Stimulated activated CD8-positive, alpha-beta memory T cell treated with anti-CD3 and anti-CD28 coated beads, Interleukin-2, amount 100 ng/mL, for 1 hour (primary cell): ENCODE measurements at places on chromosomes 1 and 21.

DNA sequence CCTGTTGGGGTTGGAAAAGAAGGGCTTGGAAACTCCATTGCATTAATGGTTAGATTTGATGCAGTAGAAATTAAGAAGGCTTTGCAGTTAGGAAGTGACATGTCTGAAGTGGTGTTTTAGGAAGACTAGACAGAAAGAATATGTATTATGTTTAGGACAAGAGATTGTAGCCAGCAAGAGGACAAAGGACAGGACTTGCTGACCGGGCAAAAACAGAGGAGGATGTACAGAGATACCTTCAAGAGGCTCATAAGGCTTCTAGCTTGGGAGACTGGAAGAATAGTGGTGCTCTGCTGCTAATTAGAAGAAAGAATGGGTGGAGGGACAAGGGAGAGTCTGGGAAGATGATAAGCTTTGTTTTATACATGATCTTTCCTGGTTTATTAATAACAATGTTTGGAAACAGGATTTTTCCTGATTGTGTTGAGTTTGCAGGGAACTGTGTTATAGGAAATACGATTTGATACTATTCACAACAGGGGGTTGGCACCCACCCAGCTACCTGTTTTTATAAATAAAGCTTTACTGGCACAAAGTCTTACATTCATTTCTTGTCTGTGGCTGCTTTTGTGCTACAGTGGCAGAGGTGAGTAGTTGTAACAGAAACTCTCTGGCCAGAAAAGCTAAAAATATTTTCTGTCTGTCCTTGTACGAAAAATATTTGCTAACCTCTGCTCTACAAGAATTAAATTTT, 37.1 kb upstream of the TMCO2 start:
- no peak for DNase-seq

DNA sequence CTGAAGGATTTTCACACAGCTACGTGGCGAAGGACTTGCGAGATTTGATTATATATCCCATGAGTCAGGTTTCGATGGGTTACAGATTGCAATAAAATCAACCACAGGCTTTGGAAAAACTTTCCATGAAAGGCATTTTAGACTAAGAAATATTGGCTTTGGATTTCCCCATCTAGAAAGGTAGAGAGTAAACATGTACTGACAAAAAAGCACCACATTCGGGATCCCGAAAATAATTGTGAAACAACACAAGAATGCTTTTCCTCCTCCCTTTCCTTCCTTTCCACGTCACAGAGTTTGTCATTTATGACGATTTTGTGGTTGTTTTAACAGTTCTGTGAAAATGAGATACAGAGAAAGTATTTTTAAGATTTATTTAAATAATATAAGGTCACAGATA, 38.5 kb downstream of the TGFB2 start:
- no peak for DNase-seq

GRCh38 chr21:23968008-23968407, 1639.3 kb downstream of the MRPL39 start:
- no peak for DNase-seq

DNA sequence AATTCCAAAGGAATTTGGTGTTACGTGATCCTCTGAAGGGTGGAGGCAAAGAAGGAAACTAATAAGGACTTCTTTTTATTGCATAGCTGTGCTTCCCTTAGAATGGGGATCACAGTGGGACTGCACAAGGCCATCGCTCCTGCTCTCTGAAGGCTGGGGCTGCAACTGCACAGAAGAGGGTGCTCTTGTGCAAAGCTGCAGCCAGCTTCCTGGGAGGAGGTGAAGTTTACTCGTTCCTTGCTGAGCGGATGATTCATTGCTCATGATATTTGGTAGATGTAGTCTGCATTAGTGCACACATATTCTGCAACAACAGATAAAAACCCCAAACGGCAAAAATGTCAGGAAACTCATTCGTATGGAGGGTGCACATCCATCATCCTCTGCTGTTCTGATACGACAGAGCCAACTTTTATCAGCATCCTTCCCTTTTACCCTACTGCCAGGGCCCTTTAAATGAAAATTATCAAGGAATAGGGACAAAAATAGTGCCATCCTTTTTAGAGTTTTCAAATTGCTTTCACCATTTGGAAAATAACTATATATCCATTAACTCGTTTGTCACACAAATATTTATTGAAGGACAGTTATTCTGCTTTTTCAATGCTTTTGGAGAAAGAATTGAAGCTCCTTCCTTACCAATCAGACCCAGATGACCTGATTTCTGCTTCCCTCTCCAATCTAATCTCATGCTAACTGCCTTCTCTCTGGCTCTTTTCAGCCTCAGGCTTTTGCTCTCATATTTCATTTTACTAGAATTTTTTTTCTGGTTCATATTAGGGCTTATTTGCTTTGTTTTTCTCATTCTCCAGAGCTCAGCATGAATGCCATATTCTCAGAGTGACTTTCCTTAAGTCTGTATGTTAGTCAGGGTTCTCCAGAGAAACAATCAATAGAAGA, 263.6 kb downstream of the DUSP10 start:
- DNase-seq = peak; percentile 33

DNA sequence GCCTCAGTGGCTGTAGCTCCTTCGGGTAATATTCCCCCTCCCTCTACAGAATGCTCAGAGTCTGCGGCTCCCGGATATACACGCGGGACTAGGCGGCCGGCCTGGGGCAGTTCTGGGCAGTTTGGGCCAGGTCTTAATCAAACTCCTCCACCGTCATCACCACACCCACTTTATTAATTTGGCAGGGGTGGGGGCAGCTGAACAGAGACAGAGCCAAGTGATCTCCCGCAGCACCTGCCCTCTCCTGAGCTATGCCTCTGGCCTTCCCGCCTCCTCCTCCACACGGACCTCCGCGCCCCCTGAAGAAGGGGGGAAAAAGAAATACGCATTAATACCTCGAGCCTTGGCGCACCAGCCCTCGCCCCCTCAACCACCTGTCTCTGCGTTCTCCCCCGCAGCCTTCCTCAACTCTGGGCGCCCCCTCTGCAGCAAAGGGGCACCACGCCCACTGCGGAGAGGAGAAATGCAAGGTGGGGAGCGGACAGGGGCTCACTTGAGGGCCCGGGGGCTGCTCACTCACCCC, 42.6 kb downstream of the CD34 start:
- DNase-seq = no peak

- no peak for DNase-seq
Measured at GRCh38 chr1:45037456-45037855, 25.4 kb downstream of the UROD start.

DNA sequence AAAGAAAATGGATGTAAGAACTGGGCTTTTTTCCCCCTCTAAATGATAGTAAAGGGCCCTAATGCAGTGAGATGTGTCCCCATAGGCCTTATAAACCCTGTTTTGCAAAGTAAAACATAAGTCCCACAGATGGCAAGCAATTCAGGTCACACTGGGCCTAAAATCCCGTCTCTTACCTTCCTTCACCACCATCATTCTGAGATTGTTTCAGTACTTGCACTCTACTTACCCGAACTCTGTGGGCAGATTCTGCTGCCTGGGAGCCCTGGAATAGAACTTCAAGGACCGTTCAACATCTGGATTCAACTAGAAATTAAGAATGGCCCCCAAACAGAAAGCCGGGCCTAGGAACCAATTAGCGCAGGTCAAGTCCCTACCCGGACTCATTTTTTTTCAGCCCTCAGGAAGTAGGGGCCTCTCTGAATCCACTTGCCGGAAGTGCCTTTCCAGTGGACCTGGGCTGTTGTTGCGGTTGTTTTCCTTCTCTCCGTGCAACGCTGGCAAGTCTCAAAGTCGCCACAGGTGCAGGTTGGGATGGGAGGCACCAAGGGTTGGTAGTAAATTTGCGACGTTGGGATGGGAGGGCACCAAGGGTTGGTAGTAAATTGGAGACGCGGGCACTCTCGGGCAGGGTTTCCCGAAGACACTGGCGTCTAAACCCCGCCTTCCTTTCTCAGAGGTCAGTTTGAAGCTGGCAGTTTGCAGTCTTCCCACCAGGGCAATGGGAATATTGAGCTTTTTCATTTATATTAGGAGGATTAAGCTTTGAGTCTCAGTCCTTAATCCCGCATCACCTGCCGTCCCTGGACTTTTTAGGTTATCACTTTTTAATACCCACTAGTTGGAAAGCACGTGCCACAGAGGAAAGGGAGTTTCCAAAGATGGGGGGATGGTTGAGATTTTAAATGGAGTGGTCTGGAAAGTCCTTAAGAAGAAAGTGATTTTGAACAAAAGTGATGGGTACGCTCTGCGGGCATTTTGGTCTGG, at the start of gene TMEM69:
TSS of gene TMEM69 (plus strand) at position 428 of the 987 bp plus-strand sequence. CDS start 2,888 bp downstream, outside the sequence.
- peak; percentile 54 for DNase-seq

DNA sequence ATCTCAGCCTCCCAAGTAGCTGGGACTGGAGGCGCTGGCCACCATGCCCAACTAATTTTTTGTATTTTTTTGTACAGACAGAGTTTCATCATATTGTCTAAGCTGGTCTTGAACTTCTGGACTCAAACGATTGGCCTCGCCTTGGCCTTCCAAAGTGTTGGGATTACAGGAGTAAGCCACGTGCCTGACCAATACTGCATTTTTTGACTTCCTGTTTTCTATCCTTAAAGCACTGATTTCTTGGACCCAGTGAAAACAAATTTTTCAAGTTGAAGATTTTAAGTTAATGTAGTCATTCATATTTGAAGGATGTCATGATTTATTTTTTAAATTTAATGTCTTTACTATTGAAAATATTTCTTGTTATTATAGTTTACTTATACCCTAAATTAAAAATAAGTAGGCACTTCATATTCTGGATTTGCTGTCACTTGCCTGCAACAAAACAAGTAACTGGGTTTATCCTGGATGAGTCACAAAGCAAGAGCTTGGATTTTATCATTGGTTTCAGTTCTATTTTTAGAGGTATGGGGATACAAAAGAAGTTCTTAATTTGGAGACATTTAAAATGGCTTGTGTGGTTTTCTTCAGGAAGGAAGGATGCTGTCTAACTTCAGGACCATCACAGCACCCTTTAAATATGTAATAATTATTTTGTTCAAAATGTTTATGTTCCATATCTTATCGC, 2.2 kb upstream of the VPS45 start:
- DNase-seq = no peak

- no peak for DNase-seq
Measured at GRCh38 chr21:35386491-35387079, 337.5 kb upstream of the RUNX1 start.

GRCh38 chr1:205568469-205569361, 63.1 kb downstream of the ELK4 start:
- DNase-seq = no peak

GRCh38 chr1:234845836-234846235, 235.9 kb upstream of the IRF2BP2 start:
- DNase-seq = no peak

DNA sequence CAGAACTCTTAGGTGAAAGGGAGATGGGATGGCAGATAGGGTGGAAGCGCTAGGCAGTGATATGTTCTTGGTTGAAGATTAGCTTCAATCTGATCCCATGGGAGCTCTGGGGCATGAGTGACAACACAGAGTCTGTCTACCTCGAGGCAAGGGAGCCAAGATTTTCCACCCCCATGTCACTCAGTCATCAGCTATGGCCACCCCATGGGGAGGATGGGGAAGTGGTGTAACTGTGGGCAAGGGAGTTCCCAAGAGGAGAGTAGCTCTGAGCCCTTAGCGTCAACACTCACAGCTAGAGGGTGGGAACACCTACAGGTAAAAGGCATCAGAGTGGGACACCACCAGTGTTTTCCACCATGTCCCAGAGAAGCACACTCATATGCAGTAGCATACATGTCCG, 30.3 kb upstream of the C1QA start:
- DNase-seq = no peak

DNA sequence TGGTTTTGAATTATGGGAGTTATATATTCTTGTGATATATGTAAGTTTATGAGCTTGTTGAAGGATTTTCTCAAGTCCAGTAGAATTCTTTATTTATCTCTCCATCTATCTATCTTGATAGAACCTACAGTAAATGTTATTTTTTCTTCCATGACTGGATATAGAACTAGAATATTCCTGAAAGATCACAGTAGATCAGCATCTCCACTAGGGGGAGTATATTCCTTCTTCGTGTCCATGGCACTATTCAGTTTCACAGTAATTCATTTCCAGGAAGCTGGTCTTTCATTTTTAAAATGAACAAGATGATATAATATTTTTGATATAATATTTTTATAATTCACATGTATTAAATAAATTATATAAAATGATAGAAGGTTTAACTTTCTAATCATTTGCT, 18.8 kb downstream of the TMPRSS15 start:
- DNase-seq = no peak

GRCh38 chr1:31785020-31785946, 21.1 kb upstream of the ADGRB2 start:
- DNase-seq = no peak

- DNase-seq = no peak
Measured at GRCh38 chr1:113036639-113037321, 36.2 kb upstream of the LRIG2 start.

DNA sequence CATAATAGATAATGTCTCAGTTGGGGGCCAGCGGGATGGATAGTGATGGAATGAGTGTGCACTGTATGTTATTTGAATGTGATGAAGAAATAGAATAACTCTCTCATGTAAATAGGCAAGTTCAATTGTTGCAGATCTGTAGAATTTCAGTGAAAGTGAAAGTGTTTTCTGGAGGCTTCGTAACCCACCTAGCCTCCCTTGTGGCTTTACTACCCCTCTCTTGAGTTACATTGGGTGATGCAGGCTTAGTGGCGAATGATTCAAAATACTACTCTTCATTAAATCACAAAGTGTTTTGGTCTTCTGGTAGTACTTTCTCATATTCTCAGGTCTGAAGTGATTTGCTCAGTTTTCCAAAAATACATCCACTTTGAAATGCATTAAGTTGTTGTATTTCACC, 411.9 kb downstream of the ZP4 start:
- no peak for DNase-seq

DNA sequence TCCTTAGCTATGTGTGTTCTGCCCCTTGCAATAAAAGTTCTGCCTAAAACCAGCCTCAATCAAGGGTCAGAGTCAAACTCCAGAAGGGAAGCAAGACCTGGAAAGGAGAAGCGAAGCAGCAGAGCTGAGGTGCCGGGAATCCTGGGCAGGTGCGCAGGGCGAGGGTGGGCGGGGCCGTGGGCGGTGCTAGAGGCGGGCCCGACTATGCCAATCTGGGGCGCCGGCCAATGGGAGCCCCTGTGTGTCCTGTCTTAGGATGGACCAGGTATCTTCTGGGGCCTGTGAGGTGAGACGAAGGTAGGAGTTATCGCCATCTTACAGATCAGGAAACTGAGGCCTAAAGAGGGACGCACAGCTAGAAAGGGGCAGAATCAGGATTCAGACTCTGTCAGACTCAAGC, 120.3 kb downstream of the PTPRU start:
- no peak for DNase-seq

- no peak for DNase-seq
Measured at GRCh38 chr1:180646093-180646492, 14.3 kb downstream of the XPR1 start.

GRCh38 chr1:88661951-88662699, 21.9 kb upstream of the PKN2 start:
- DNase-seq = no peak

- DNase-seq = no peak
Measured at GRCh38 chr1:231159202-231159962, 2.5 kb upstream of the TRIM67 start.

DNA sequence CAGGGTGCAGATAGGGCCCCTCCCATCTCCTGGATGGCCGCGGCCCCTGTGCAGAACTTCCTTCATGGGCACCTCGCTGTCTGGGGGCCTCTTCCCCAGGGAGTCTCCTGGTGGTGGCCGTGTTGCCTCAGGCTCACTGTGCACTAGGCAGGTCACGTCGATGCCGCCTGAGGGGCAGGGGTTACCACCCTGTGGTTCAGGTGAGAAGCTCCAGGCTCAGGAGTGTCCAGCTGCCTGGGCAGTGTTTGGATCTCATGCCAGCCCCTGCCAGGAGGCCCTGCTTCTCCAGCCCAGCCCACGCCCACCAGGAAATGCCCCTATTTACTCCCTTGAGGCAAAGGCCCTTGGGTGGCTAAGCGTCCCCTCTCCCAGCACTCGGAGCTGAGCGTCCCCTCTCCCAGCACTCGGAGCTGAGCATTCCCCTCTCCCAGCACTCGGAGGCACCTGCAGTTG, 2.1 kb downstream of the ITGB2 start:
- no peak for DNase-seq
